ENCODE measurements at places on chromosomes 2 and 18.
A peak's percentile ranks its signal among the peaks of the same experiment; 100 is the strongest.

GRCh38 chr2:8819194-8819593 is 18.2 kb downstream of the KIDINS220 start:
- no peak for DNase-seq

DNA sequence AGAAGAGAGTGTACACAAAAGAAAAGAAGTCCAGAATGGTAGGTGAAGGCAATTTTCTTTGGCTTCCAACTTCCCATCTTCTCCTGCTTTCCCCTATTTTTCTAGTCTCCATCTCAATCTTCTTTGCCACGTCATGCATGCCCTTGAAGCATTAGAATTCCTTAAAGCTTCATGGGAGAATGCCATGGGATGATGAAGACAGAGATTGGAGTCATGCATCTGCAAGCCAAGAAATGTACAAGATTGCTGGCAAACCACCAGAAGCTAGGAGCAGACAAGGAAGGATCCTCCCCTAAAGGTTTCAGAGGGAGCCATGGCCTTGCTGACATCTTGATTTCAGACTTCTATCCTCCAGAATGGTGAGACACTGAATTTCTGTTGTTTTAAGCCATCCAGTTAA is 305.9 kb downstream of the HRH4 start:
- no peak for DNase-seq

GRCh38 chr2:86139981-86140380 is 33.9 kb downstream of the PTCD3 start:
- no peak for DNase-seq

DNA sequence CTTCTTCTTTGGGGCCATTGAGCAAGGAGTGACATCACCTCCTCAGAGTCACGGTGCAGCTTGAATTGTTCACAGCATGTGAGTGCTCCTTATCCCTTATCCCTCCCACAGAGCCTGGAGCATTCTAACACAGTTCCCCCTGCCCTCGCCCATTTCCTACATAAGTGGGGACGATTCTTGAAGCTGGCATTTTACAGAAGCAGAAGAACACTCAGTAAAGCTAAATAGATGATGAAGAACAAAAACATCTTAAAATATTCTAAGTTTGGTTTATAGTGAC is 135.8 kb upstream of the APCDD1 start:
- DNase-seq, result no peak

DNA sequence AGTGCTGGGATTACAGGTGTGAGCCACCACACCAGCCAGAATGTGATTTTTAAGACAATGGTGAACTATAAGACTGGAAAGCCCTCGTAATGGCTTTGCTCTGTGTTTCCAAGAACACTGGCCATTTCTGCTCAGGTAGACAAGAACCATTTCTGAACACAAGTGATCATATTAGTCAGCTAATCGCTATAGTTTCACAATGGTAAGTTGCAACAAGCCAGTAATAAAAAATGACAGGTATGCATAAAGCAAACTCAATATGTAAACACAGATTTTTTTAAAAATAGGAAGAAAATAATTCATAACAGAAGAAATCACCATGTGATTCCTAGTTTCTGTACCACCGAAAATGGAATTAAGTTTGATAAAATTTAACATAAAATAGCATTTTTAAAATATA is 166.5 kb downstream of the THADA start:
- DNase-seq, result no peak

DNA sequence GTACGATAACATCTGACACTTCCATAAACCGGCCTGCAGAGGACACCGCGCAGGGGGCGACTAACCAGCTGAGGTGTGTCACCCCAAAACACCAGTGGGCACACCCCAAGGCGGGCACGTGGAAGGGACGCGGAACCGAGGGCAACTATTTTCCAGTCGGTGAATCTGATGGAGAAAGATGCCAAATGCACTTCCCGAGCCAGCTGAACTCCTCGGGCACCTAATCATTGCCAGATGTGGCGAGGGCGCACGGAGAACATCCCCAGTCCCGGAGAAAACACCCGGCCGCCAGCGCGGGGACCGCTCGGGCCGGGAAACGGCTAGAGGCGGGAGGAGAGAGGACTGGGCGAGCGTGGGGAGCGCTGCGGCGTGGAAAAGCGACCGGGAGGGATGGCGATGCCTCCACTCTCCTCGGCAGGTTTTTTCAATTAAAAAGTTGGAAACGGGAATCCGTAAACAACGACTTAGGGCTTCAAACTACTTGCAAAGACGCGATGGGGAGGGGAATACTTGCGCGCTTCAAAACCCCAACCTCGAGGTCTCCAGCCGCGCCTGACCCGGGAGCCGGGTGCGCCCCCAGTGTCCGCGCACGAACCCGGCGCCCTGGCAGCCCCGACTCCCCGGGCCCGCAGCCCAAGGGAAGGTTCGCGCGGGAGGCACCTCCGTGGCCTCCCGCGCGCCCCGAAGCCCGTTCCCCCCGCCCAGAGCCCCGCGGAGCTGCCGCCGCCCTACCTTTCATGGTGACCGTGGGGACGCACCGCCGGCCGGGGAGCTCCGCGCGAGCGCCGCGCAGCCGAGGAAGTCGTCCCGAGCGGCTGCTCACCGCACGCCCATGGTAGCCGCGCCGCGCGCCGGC is 497 bp downstream of the COLEC12 start:
- DNase-seq, result no peak

- no peak for DNase-seq
These were observed 53.9 kb downstream of the LIMS1 start for GRCh38 chr2:108588070-108588668.

- DNase-seq, result no peak
These were observed 190.5 kb upstream of the SESTD1 start for GRCh38 chr2:179455172-179455524.

GRCh38 chr2:45750484-45750883 is 99.0 kb downstream of the PRKCE start:
- no peak for DNase-seq

DNA sequence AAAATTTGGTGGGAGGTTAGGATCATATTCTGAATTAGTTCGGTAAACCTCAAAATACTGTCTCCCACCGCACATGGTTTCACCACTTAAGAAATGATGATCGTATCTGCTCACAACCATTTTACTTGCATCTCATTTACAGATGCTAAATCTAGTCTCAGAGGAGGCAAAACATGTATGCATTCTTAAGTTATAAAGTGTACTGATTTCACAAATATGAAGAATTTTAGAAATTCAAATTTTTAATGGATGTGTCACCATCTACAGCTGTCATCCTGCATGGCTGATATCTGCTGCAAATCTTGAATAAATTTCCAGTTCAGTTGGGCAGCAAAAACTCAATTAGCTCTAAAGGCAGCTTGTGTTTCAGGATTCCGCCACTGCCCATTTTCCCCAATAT is 243.3 kb upstream of the KCNJ3 start:
- no peak for DNase-seq

- DNase-seq, result no peak
These were observed 5.6 kb downstream of the CROCC2 start for GRCh38 chr2:240911641-240912265.

DNA sequence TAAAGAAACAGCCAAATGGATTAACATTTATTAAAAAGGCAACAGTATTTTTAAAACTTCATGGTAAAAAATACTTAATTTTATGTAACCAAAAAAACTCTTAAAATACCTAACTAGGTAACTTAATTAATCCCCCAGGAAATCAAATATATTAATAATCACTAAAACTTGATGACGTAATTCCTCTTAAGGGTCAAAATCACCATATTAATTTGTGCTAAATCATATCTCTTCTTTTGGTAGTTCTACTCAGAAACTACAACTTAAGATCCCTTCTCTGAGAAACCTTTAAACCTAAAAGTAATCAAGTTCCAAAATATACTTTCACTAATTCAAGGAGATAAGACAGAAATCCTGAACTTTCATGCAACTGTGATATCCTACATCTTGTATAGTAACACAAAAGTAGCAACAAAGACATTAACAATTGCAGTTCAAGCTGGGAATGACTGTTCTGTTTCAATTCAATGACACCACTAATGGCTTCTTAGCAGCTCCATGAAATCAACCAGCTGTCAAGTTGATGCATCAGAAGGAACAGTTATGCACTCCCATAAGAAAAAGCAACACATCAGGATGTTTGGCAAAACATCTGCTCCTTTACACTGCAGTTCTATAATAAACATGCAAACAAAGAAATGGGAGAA is 4.0 kb downstream of the BAZ2B start:
- no peak for DNase-seq

GRCh38 chr2:66433945-66434678 is 813 bp upstream of the MEIS1 start:
- peak; percentile 71 for DNase-seq

DNA sequence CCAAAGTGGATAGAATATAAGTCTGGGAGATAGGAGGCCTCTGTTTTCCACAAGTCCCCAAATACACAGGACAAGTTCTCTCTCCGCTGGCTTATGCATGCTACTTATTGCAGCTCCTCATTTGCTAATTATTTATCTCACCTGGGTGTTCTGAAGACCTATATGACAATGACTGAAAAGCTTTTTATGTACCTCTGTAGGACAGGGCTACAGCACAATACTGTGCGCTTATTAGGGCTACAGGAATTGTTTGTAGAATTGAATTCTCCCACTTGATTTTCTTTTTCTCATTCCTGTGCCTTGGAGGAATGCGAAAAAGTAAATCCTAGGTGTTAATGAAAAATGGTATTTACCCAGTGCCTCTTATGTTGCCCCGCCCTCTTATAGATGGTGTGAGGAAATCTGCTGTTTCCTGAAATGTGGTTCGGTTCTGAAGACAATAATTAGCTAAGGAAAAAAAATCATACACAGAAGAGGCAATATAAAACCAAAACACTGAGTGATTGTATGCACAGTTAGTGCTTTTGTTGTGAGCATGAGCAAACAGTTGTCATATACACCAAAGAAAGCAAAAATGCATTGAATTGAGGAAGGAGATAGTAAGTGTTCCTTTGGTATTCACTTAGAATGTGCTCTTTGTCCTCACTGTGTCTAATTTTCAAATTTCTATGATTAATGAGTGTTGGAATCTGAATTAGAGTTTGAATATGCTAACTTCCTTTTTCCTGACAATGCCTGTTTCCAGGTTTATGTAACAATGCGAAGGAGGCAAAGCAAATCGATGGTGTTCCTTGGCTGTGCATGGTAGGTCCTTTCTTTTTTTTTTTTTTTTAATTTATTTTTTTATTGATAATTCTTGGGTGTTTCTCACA is 78.7 kb upstream of the PNPT1 start:
- DNase-seq, result no peak
